H9 (cell line): ENCODE measurements at places on chromosomes 4 and X. TPM values are rescaled to one million over a fixed set of nuclear protein-coding genes. Genes with fewer than 3 reads are reported as not detected.

DNA sequence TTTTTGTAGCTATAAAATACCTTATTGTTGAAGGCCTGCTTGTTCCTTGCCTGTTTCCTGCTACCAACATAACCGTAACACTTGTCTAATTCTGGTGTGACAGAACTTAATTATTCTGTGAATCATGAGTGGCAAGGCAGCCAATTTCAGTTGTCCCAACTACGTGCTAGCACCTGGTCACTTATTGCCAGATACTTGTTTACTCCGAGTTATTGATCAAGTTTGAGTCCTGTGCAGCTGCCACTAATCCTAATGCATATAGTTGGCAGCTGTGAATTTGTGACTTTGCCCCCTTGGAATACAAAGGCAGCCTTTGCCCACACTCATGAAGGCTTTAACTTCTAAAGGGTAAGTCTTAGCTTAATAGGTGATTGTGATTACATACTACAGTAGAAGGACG is 7.8 kb upstream of the RNF128 start:
- H3K27me3 ChIP-seq: no peaks in the 10 kb centered on the region
- no peaks in the 10 kb centered on the region; the same call in 2 of the 3 replicates for H3K36me3 ChIP-seq
- DNase-seq: no peak
- H3K27ac ChIP-seq: no peak overlapping the region
- no peak overlapping the region for H3K4me3 ChIP-seq

Gene ARMCX2
- total RNA-seq: 108 TPM in 2 replicates

DNA sequence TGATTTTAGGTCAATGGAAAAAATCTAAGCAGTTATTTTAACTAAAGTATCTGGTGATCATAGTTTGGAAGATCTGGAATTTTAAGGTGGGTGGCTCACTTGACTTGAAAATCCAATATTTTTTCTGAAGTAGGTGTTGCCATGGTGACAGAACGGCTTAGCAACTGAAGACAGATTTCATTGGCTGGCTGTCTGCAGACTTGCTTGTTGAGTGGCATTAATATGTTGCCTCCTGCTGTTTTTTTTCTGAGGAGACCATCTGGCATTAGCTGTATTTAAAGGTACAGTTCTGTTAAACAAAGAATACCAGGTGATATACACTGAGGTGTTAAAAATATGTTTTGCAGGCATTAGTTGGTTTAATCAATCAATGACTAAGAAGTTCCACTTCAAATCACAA is 19.8 kb downstream of the CPE start:
- H3K27me3 ChIP-seq: no peaks in the 10 kb centered on the region
- H3K4me1 ChIP-seq: no peaks in the 10 kb centered on the region
- H3K36me3 ChIP-seq: no peaks in the 10 kb centered on the region
- DNase-seq: no peak
- no peak overlapping the region for H3K4me3 ChIP-seq

DNA sequence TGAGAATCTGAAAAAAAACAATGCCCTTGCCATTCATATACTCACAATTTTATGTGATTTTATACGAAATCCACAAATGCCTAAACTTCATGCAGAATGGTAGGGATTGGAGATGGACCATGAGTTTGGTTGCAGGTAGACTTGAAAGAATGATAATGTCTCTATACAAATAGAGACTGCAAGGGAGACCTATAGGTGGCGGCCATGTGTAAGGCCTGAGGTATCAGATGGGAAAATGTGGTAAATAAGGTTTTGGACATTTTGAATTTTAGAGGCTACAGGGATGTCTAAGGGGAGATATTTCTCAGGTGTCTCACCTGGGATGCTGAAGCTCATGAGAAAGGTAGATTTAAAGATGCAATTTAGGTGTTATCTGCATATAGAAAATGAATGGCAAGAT is 78.0 kb downstream of the GABRB1 start:
- no peak for DNase-seq
- H3K4me1 ChIP-seq: no peaks in the 10 kb centered on the region
- H3K27ac ChIP-seq: no peak overlapping the region
- H3K4me3 ChIP-seq: no peak overlapping the region
- no peaks in the 10 kb centered on the region for H3K36me3 ChIP-seq
- no peaks in the 10 kb centered on the region for H3K27me3 ChIP-seq

DNA sequence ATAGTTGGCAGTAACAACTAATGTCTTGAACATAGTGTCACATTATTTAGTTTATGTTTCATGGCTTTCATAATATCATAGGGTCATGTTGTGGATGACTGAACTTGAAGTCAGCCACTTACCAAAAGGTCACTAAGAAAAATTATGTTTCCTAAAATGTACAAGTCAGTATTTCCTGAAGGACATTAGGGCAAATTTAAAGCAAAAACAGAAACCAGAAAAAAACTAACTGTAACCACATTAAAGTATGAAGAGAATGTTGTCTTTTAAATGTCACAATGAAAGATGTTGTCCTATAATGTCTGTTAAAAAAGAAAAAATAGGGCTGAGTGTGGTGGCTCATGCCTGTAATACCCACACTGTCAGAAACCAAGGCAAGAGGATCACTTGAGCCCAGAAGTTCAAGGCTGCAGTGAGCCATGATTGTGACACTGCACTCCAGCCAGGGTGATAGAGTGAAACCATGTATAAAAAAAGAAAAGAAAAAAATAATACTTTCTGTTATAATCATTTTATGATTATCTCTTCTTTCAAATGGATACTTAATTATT is 55.8 kb downstream of the HHIP start:
- no peaks in the 10 kb centered on the region for H3K27me3 ChIP-seq
- no peaks in the 10 kb centered on the region for H3K4me1 ChIP-seq
- no peaks in the 10 kb centered on the region for H3K36me3 ChIP-seq
- no peak overlapping the region for H3K4me3 ChIP-seq
- no peak overlapping the region for H3K27ac ChIP-seq

DNA sequence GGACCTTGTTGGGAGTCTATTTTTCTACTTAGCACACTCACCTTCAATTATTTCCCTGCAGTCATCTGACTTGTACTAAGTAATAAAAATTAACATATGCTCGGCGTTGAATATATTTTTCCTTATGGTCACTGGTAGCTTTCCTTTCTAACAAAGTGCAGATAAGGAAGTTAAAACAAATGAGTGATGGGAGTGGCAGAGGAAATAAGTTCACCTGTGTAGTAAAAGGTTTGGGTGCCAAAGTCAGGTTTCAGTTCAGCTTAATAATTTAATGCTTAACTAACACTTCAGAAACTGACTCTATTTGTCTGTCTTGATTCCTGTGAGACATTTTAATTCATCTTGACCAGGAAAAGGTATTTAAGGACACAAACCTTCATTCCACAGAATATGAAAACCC is 184.4 kb downstream of the PCDH7 start:
- no peak overlapping the region; the same call in 1 of the 2 replicates for H3K4me3 ChIP-seq
- H3K27me3 ChIP-seq: no peaks in the 10 kb centered on the region
- peaks cover 29% of the 10 kb centered on the region for H3K36me3 ChIP-seq
- H3K27ac ChIP-seq: no peak overlapping the region
- peaks cover 2% of the 10 kb centered on the region; the same call in 1 of the 2 replicates for H3K4me1 ChIP-seq

- no peak overlapping the region for H3K4me3 ChIP-seq
- H3K36me3 ChIP-seq: peaks cover 6% of the 10 kb centered on the region
- H3K4me1 ChIP-seq: no peaks in the 10 kb centered on the region
- H3K27ac ChIP-seq: no peak overlapping the region
- H3K27me3 ChIP-seq: no peaks in the 10 kb centered on the region
Observed at GRCh38 chr4:151355155-151355554, 29.8 kb upstream of the SH3D19 start.

GRCh38 chr4:71882113-71882841 is 98.4 kb upstream of the GC start:
- no peak overlapping the region for H3K4me3 ChIP-seq
- peaks cover 12% of the 10 kb centered on the region for H3K36me3 ChIP-seq
- DNase-seq: no peak

DNA sequence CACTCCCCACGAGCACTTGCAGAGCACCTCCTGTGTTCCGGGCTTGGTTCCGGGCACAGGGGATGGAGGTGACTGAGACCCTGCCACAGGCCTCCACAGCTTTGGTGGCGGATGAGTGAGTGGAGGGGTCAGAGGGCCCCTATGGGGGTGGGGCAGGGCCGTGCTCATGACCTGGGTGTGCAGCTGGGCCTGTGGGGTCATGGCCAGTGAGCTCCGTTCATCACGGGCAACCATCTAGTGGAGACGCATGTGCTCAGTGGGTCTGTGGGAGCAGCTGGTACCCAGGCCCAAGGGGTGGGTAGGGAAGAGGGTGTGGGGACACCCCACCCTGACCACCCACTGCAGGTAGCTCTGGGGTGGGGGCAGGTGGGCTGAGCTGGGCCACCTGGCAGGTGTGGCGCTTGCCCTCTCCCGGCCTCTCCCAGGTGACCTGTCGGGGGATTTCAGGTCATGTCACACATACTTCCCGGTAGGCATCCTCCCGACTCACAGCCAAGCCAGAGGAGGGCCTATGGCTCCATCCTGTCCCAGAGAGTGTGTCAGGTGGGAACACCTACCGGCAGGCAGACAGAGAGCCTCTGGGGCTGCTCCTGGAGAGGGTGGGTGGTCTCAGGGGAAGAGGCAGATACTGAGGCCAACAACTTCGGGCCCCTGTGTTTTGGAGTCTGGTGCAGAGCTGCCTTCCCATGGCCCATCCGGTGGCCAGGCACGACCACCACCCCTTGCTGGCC is 3.6 kb downstream of the PSAPL1 start:
- H3K4me3 ChIP-seq: no peak overlapping the region
- H3K27ac ChIP-seq: no peak overlapping the region
- H3K4me1 ChIP-seq: no peaks in the 10 kb centered on the region; the same call in 1 of the 2 replicates

GRCh38 chr4:24559889-24560288 is 24.5 kb downstream of the DHX15 start:
- H3K27me3 ChIP-seq: no peaks in the 10 kb centered on the region
- peaks cover 58% of the 10 kb centered on the region for H3K36me3 ChIP-seq
- H3K4me1 ChIP-seq: no peaks in the 10 kb centered on the region; the same call in 1 of the 2 replicates
- no peak overlapping the region for H3K27ac ChIP-seq
- DNase-seq: no peak

- H3K27me3 ChIP-seq: no peaks in the 10 kb centered on the region
- DNase-seq: peak; percentile 79
- H3K27ac ChIP-seq: no peak overlapping the region
- no peaks in the 10 kb centered on the region for H3K4me1 ChIP-seq
- no peak overlapping the region for H3K4me3 ChIP-seq
Observed at GRCh38 chr4:10015140-10015753, 6.0 kb downstream of the SLC2A9 start.

DNA sequence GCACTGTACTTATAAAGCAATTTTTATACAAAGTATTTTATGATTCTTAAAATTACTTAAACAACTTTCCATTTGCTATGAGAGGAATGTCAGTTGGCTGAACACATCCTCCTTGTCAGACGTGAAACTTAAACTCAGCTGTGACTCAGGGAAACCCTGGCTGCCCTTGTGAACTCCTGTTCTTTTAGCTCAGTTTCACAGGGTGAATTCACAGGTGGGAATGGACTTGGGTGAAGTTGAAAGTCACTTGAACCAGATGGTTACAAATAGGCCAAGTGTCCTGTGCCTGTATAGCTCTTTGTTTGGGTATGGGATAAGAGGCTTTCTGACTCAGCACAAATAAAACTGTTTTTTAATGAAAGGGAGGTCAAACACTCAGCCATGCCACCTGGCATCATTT is 67.4 kb upstream of the FAM47B start:
- no peaks in the 10 kb centered on the region for H3K4me1 ChIP-seq
- H3K4me3 ChIP-seq: no peak overlapping the region
- H3K27me3 ChIP-seq: no peaks in the 10 kb centered on the region

GRCh38 chr4:43757147-43757546 is 691.5 kb downstream of the KCTD8 start:
- no peaks in the 10 kb centered on the region for H3K27me3 ChIP-seq
- H3K4me1 ChIP-seq: 0 out of 2 replicates have a peak, but pooled peaks cover 3% of the 10 kb centered on the region
- no peak overlapping the region for H3K4me3 ChIP-seq
- no peaks in the 10 kb centered on the region for H3K36me3 ChIP-seq
- DNase-seq: peak; percentile 34

Gene ITIH6
- total RNA-seq: not detected in 2 replicates

DNA sequence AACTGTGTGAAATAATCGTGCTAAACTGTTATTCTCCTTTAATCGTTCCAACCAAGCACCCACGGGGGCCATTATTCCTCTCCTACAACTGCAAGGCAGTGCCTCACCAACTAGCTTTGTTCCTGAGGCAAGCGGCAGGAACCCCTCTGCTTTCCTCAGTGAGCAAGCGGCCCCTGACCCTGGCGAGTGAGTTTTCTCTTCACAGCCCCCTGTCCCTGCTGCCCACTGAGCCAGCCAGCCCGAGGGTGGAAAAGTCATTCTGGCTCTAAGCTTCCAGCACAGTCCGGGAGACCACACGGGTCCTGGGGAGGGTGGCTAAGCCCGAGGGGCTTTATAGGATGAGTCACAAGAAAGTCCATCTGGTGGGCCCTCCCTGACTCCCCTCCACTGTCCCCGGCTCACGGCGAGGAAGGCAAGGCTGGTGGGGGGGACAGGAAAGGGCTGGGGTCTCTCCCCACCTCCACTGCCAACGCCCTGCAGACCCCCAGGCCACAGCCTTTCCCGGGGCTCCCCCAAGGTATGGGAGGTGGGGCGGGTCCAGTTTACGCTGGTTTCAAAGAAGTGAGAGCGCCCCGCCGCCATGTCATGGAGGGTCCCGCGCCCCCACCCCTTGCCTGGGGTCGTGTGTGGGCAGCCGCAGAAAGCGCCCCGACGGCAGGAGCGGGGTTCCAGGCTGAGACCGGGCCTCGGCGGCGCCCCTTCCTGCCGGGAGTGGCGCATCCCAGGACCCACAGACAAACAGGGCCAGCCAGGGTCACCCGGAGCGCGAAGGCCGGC is 45.0 kb downstream of the CPLX1 start:
- H3K4me1 ChIP-seq: 0 out of 2 replicates have a peak, but pooled peaks cover 4% of the 10 kb centered on the region
- peaks cover 18% of the 10 kb centered on the region; the same call in 1 of the 2 replicates for H3K27me3 ChIP-seq
- H3K4me3 ChIP-seq: peak overlapping the region; percentile 88
- no peak overlapping the region for H3K27ac ChIP-seq

Gene SLITRK4
- 1.5 and 2.1 TPM in 2 replicates for total RNA-seq

GRCh38 chr4:110005461-110006056 is 92.9 kb downstream of the EGF start:
- H3K4me3 ChIP-seq: no peak overlapping the region
- H3K4me1 ChIP-seq: no peaks in the 10 kb centered on the region; the same call in 1 of the 2 replicates
- no peak for DNase-seq
- no peaks in the 10 kb centered on the region for H3K36me3 ChIP-seq
- no peak overlapping the region for H3K27ac ChIP-seq

GRCh38 chr4:56209767-56210166 is 177.5 kb downstream of the AASDH start:
- H3K4me1 ChIP-seq: no peaks in the 10 kb centered on the region
- H3K4me3 ChIP-seq: no peak overlapping the region
- H3K27me3 ChIP-seq: peaks cover 19% of the 10 kb centered on the region; the same call in 1 of the 2 replicates
- DNase-seq: peak; percentile 31
- H3K36me3 ChIP-seq: peaks cover 17% of the 10 kb centered on the region

DNA sequence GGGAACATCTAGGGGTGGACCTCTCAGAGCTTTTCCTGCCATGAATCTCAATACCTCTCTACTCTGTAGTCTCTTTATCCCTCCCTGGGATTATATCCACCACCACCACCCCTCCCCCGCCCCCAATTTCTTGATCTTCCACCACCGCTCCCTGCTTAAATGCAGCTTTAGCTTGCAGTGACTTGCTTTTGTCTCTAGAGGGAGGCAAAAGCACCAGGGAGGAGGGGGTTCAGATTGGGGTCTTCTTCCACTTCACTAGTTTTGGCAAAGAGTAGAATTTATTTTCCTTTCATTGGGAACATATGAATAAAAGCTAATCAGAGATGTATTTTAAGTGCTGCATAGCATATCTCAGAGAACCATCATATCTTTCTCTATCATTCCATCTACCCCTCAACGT is 5.5 kb downstream of the ARHGAP36 start:
- H3K36me3 ChIP-seq: no peaks in the 10 kb centered on the region
- H3K27ac ChIP-seq: no peak overlapping the region
- no peak for DNase-seq
- H3K4me3 ChIP-seq: no peak overlapping the region
- H3K4me1 ChIP-seq: peaks cover 4% of the 10 kb centered on the region; the same call in 1 of the 2 replicates

- no peak overlapping the region for H3K4me3 ChIP-seq
- no peaks in the 10 kb centered on the region for H3K4me1 ChIP-seq
- no peak for DNase-seq
- no peaks in the 10 kb centered on the region for H3K36me3 ChIP-seq
- no peaks in the 10 kb centered on the region for H3K27me3 ChIP-seq
Observed at GRCh38 chr4:112532267-112532666, 16.3 kb upstream of the NEUROG2 start.

Gene BBS12
- total RNA-seq: 1.2 and 2.4 TPM in 2 replicates

Gene KDR
- total RNA-seq: 48.2 and 51.4 TPM in 2 replicates
